ENCODE measurements at places on chromosomes 4 and X.
A peak's percentile ranks its signal among the peaks of the same experiment; 100 is the strongest.

DNA sequence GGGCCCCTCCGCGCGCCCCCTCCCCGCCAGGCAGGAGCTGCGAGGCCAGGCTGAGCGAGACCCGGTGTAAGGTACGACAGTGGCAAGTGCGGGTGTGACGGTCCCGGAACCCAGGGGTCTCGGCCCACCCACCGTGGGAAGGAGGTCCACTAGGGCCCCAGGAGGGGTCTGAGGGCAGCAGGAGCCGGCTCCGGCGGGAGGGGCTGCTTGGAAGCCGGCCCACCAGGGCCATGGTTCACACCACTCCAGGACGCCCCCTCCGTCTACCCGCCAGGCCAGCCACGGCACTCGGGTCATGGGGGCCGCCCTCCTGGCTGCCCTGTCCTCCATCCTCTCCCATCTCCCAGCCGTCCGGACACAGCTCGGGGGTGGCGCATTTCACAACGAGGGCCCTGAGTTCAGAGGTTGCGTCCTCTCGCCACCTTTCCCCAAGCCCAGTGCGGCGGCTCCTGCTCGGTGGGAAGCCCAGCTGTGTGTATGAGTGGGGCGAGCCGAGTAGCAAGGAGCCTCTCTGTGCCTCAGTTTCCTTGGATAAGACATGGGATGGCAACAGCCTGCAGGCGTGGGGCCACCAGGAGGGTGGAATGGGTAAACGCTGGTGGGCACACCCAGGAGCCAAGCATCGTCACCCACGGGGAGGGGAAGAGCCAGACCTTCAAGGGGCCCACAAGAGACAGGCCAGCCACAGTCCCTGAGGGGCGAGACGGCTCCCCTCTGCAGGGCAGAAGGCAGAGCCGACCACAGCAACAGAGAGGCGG is 81.3 kb downstream of the FAM53A start:
- DNase-seq: no peak

- DNase-seq: peak; percentile 28
Measured at GRCh38 chr4:67746797-67747495, 7.2 kb downstream of the GNRHR start.

DNA sequence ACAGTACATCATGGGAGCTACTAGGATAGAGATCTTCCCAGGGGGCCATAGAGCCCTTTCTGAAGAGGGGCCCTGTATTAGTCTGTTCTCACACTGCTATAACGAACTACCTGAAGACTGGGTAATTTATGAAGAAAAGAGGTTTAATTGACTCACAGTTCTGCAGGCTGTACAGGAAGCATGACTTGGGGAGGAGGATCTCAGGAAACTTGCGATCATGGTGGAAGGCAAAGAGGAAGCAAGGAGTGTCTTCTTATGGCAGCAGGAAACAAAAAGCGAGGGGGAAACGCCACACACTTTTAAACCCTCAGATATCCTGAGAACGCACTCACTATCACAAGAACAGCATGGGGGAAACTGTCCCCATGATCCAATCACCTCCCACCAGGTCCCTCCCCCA is 4.2 kb upstream of the SLC9A6 start:
- no peak for DNase-seq

DNA sequence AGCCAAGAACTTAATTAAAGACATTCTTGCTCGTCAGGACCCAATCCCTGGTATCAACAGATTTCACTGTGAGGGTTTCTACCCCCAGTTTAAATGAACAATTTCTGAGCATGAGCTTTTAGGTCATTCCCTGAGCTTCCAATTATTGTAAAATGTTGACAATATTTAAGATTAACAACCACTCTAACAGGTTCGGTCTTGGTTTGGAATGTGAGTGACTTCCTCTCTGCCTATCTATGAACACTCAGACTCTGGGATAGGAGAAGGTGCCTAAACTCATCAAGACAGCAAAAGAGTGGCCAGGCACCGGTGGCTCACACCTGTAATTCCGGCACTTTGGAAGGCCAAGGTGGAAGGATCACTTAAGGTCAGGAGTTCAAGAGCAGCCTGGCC is 82.9 kb upstream of the TMEM150C start:
- no peak for DNase-seq

DNA sequence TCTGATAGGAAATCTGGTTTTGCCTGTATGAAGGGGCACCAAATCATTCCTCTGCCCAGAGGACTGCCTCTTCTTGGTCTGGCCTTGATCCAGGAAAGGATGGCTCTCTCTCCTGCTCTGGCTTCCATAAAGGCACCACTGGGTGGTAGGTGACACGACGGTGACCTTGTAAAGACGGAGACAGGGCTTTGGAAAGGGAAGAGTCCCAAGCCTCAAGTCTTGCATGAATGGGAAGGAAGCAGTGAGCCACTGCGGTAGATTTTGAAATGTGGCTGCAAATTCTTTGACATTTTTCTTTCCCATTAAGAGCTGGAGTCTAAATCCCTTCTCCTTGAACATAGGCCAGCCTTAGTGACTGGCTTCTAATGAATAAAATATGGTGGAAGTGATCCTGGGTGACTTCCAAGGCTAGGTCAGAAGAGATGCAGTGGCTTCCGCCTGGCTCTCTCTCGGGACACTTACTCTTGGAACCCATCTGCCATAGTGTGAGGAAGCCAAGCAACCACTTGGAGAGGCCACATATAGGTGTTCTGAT is 347.4 kb downstream of the BCOR start:
- DNase-seq: no peak

DNA sequence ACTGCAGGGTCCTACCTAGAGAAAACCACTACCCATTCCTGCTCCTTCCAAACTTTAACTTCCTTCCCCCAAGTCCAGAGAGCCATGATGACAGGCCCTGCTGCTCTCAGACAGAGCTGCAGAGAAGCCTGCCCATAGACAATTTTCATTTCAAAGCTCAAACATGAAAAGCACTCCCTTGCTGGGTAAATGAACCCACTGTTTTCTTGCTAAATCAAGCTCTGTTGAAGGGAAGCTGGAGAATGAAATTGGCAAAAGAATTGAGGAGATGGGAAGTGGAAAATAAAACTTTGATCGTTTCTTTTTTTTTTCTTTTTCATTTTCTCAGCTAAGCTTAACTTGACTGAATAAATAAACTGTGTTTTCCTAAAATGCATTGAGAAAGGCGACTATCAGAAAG is 331.1 kb upstream of the CPEB2 start:
- DNase-seq: no peak

DNA sequence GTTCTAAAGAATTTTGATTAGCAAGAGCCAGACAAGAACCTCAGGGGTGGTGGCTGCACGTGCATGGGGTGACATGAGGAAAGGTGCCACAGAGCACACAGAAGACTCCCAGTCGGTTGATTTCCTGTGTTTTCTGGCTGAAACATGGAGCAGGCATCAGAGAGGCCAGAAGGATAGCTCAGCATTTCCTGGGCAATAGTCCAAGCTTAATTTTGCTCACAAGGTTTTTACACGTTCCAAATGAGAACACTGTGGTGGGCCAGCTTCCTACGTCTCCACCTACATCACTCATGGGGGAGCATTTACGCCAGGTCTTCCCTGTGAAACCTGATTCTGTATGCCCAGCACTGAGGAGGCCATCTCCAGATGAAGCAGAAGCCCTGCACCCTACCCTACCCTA is 212.5 kb upstream of the CLNK start:
- DNase-seq: no peak

DNA sequence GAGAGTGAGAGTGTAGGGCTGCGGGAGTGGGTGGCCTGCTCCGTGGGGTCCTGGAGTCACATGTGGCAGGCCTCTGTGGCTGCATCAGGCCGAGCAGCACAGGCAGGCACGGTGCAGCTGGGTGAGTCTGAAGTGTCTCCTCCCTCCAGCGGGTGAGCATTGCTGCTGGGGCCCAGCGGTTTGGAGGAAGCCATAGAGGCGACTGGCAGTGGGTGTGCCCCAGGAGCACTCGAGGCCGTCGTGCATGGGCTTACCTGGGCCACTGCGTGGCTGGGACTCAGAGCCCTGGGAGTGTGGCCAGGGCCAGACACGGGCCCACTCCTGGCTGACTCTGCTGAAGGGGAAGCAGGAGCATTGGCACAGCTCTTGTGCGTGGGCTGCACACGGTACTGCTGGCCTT is 10.6 kb downstream of the ZNF185 start:
- DNase-seq: no peak

GRCh38 chrX:104482757-104483156 is 83.2 kb upstream of the IL1RAPL2 start:
- no peak for DNase-seq

GRCh38 chrX:81542255-81542654 is 340.4 kb downstream of the SH3BGRL start:
- DNase-seq: no peak

GRCh38 chr4:184689681-184690080 is 40.1 kb downstream of the PRIMPOL start:
- DNase-seq: no peak

GRCh38 chrX:81586096-81586495 is 384.2 kb downstream of the SH3BGRL start:
- DNase-seq: no peak

DNA sequence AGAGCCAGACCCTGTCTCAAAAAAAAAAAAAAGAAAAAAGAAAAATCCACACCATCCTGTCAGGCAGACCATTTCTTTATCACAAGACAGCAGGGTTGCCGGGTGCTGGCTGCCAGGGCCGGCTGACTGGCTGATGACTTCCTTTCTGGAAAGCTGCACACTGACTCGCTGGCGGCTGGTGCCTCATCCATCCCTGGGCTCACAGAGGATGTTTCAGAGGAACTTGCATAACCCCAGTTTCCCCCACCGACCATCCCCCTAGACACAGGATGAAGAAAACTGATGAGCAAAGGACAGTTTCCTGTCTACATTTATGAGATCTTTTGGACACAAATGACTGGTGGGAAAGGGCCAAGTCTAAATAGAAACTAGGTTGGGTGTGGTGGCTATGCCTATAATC is 14.1 kb downstream of the HPSE start:
- DNase-seq: no peak

GRCh38 chr4:11720292-11720691 is 291.6 kb upstream of the HS3ST1 start:
- DNase-seq: peak; percentile 53

- DNase-seq: no peak
Measured at GRCh38 chr4:158808399-158808798, 39.6 kb downstream of the FNIP2 start.

DNA sequence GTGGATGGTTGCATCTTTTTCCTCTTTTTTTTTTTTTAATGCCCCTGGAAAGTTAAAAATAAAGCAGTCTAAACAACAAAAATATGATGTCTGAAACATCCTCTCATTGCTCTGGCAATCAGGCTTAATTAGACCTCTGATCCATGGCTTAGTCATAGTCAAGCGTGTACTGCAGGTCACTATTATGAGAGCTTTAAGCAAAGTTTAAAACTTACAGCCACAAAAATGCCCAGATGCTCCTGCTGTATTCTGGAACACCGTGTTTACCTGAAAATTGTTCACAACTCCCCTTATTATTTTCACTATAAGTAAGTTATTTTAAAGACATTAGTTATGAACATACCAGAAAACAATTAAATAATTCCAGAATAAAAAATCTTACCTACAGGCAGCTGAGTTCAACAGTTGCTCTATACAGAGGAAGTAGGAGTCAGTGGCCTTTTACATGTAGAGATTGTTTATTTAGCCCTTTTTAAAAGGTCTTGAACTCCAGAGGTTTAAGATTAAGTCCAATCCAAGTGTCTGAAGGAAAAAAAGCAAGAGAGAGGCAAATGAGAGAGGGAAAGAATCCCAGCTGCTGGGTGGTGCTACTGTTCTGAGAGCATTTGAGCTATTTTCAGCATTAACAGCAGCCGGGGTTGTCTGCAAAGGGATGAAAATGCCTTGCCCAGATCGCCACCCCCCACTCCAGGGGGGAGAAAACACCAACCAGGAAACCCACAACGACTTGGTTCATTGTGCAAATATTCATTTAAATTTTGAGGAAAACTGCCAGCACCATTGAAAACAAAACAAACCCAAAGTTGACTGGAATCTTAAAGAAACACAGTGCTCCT is 36.9 kb downstream of the SORBS2 start:
- DNase-seq: peak; percentile 26

DNA sequence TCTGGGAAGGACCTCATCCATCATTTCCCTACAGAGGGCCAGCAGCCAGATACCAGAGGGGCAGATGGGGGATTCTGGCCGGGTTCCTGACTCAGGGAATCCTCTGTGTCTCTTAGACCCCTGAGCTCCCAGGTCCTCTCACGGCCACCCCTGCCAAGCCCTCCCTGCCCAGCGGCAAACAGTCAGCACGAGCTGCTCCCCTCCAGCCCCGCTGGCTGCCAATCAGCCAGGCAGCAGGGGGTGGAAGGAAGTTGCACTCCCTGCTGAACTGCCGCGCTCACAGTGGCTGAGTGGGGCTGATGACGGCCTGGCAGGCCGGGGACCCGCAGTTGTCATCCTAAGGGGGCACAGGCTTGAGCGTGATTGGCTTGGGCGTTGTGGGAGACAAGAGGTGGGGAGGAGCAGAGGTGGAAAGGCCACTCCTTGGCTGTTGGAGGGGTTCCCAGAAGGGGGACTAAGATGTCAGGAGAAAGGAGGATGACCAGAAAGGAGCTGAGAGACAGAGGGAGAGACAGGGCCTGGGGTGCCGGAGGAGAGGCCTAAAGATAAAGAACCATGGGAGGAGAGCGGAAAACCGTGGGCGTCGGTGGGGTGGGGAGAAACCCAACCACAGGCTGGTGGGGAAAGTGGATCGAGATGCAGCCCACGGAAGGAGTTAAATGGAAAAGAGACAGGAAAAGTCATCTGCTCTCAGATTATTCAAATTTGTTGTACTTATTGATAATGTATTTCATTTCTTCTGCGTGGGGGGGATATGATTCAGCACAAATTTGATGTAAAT is 4.4 kb upstream of the CCDC149 start:
- DNase-seq: peak; percentile 38

DNA sequence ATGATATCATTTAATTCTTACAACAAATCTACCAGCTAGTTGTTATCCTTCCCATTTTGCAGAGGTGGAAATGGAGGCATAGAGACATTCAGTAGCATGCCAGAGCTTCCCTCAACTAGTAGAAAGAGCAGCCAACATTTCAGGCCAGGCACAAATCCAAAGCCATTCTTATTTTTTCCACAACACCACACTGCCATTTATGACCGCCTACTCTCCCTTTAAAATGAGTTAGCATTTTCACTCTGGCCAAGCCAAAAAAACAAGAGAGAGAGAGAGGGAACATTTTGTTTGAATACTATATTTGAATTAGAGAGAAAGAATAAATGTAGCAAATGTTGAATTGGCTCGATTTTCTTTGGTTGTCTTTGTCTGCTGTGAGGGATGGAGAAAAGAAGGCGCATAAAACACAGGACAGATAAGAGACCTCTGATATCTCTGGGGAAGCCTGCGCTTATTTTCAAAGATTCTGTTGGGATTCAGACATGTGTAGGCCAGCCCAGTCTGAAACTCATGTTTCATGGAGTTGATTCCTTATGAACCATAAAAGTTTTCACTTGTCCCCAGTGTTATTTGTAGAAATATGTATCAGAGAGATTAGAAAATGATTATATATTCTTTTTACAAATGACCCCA is 265.7 kb downstream of the RAB28 start:
- no peak for DNase-seq

GRCh38 chrX:114619874-114620273 is 36.0 kb downstream of the HTR2C start:
- no peak for DNase-seq

DNA sequence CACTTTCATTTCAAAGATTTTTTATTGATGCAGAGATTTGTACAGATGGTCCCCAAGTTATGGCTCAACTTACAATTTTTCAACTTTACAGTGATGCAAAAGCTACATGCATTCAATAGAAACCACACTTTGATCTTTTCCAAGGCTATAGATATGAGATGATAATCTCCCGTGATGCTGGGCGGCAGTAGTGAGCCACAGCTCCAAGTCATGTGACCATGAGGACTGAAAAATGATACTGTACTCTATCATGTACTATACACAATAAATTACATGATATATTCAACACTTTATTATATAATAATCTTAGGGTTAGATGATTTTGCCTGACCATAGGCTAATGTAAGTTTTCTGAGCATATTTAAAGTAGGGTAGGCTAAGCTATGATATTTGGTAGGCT is 14.0 kb upstream of the GASK1B start:
- no peak for DNase-seq

Measured in neural progenitor cell (in vitro differentiated cells).